ENCODE measurements at places on chromosomes 2 and 18. TPM values are rescaled to one million over a fixed set of nuclear protein-coding genes. Genes with fewer than 3 reads are reported as not detected.

Gene CD8B2
- total RNA-seq, result 3.7 TPM

Gene RAB6C
- total RNA-seq, result not detected

Gene LINC00305
- not detected for total RNA-seq

Gene MCEE
- 12.6 TPM for total RNA-seq

Gene IL1F10
- not detected for total RNA-seq

Gene MOGAT1
- total RNA-seq, result not detected

Gene FZD7
- 3.4 TPM for total RNA-seq

Gene AP1S3
- 12.9 TPM for total RNA-seq

Data from activated CD8-positive, alpha-beta memory T cell treated with anti-CD3 and anti-CD28 coated beads, Interleukin-2, amount 10 ng/mL, durations not matched to agents 7 days and 5 days (primary cell).